ENCODE measurements at places on chromosomes 7 and 10.

- no peak for DNase-seq
These were observed 17.8 kb downstream of the TMEM209 start for GRCh38 chr7:130187360-130187759.

GRCh38 chr7:18552943-18553604 is 57.5 kb downstream of the HDAC9 start:
- no peak for DNase-seq

- DNase-seq = peak; percentile 74
These were observed 123.6 kb downstream of the PRLHR start for GRCh38 chr10:118471863-118472262.

- DNase-seq = peak; percentile 49
These were observed 737 bp downstream of the ZMIZ1 start for GRCh38 chr10:79069325-79070080.
